ENCODE measurements at places on chromosomes 16 and 17.
A peak's percentile ranks its signal among the peaks of the same experiment; 100 is the strongest.

DNA sequence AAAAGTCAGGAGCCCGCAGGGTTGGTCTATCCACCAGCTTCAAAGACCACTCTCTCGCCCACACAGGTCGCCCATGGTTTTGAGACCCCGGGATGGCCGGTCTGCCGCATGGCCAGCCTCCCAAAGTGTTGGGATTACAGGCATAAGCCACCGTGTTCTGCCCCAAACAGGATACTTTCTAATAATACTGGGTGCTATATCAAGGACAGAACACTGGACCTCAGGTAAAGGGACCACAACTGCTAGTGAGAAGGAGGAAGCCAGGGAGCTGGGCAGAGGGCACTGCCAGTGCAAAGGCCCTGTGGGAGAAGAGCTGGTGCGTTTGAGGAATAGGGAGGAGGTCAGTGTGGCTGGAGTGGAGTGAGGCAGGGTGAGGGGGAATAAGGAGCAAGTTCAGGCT lies 34.1 kb downstream of the IL21R start:
- H3K27ac ChIP-seq = peak overlapping the region; percentile 3
- no peaks in the 10 kb centered on the region for H3K27me3 ChIP-seq
- peaks cover 14% of the 10 kb centered on the region for H3K4me1 ChIP-seq
- no peak overlapping the region for H3K4me3 ChIP-seq
- H3K36me3 ChIP-seq = peaks cover 31% of the 10 kb centered on the region
- no peak for DNase-seq

DNA sequence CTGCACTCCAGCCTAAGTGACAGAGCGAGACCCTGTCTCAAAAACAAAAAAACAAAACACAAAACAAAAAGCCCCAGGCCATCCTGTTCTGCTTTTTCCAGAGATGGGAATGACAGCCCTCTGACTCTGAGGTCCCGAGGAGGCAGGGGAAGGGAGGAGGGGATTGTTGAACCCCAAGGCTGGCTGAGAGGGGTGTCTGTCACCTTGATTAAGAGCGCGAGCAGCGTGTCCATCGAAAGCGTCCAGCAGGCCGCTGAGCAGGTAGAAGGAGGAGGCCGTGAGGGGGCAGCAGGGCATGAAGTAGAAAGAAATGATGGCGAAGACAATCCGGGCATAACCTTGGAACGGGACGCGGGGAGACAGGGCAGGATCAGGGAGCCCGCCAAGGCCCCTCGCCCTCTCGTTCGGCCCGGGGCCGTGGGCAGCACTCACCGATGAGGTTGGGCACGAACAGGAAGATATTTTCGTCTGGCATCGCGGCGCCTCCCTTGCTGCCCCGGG lies 593 bp downstream of the CDIPT start:
- H3K27me3 ChIP-seq = no peaks in the 10 kb centered on the region
- peaks cover 13% of the 10 kb centered on the region for H3K36me3 ChIP-seq
- peak overlapping the region; percentile 93 for H3K27ac ChIP-seq

DNA sequence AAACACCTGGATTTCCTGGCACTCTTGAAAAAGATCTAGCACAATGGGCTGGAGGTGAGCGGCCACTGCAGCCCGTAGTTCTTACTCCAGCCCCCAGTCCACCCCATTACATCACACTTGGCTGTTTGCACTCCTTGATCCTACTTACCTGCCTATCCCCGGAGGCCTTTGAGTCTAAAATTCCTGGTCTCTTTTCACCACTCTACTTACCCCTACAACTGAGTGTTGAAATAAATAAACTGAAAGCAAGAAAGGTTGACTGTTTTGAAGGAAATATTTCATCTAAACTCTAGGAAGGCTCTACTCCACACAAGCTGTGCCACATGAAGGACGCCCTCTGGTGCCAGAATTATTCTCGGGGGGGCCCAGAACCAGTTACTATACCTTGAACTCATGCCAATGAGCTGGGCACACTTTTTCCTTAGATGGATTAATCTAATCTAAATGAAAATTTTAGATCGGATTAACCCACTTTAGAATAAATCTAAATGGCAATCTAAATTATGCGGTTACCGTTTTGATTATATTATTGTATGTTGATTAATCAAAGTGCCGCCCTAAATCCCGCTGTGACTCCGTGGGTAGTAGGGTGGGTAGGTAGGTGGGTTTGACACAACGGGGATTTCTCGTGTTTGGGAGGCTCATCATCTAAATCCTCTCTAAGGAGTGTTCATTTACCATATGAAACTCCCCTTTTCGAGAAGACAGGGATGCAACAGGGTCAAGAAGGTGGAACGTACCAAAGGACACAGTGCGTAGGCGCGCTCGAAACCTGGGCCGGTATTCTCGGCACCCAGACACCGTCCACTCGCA lies 651 bp upstream of the EIF1 start:
- peaks cover 27% of the 10 kb centered on the region for H3K4me1 ChIP-seq
- H3K27me3 ChIP-seq = no peaks in the 10 kb centered on the region
- peak overlapping the region; percentile 95 for H3K27ac ChIP-seq
- peak overlapping the region; percentile 90 for H3K4me3 ChIP-seq
- DNase-seq = peak; percentile 55
- H3K36me3 ChIP-seq = peaks cover 30% of the 10 kb centered on the region

DNA sequence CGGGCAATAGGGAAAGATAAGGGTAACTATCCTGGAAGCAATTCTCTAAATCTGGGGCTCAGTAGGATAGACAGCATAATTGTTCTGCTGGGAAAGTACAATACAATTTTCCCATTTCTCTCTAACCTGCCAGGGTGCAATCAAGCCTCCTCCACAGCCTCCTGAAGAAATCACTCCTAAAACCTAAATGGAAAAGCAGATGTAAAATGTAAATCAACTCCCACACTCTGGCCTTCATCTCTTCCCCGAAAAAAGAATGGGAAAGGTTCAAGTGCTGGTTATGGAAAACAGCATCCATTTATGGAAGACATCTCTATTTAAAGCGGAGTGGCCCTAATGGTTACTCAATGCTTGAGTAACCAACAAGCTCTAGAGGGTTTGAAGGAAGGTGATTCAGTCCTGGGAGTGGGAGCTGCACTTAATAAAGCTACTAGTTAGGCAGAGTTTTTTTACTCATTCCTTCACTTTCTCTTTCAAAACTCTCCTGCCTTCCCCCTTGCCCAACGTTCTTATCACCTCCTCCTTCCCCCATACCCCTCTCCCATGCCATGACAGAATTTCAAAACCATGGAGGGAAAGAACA lies 5.1 kb downstream of the MMD start:
- H3K36me3 ChIP-seq = peaks cover 62% of the 10 kb centered on the region
- peak overlapping the region; percentile 70 for H3K27ac ChIP-seq
- no peak for DNase-seq
- H3K27me3 ChIP-seq = no peaks in the 10 kb centered on the region
- peak overlapping the region; percentile 59 for H3K4me3 ChIP-seq

DNA sequence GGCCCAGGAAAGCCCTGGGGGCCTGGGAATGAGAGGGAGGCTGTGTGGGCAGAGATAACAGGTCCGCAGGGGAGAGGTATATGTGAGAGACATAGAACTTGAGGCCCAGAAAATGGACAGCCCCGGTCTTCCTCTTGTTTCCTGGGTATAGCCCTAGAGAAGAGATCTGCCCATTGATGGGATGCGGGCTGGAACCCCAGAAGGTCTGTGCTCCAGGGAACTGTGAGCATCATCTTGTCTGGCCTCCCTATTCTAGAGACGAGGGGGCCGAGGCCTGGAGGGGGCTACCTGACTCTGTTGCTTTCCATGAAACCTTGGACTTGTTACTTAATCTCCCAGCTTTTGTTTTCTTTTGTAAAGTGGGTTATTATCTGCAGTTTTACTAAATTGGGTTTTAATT lies 53.9 kb downstream of the NKD1 start:
- no peak for DNase-seq
- no peak overlapping the region for H3K4me3 ChIP-seq
- peaks cover 9% of the 10 kb centered on the region for H3K4me1 ChIP-seq
- H3K27ac ChIP-seq = no peak overlapping the region

- H3K36me3 ChIP-seq = no peaks in the 10 kb centered on the region
- H3K4me1 ChIP-seq = no peaks in the 10 kb centered on the region
- DNase-seq = no peak
- no peak overlapping the region for H3K4me3 ChIP-seq
- H3K27ac ChIP-seq = no peak overlapping the region
Measured at GRCh38 chr16:63882576-63882975, 1239.3 kb downstream of the CDH11 start.

DNA sequence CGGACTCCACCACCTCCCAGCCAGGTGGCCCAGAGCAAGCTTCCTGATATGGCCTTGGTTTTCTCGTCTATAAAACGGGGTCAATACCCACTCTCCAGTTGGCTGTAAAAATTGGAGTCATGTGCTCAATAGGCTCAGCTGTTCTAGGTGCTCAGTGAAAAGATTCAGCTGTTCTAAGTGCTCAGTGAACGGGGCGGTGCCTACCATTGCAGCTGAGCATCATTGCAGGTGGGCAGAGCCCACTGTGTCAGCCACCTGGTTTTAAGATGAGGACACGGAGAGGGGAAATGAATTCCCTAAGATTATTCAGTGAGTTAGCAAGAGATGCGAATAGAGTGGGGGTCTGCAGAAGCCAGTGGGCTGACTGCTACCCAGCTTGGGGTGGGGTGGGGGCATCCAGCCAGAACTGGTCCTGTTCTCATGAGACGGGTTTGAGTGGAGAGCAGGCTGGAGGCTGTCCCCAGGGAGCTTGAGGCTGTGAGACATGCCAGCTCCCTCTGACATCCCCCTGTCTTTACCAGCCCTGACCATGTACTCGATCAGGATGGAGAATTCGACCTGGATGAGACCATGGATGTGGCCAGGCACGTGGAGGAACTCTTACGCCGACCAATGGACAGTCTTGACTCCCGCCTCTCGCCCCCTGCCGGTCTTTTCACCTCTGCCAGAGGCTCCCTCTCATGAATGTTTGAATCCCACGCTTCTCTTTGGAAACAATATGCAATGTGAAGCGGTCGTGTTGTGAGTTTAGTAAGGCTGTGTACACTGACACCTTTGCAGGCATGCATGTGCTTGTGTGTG lies 21.9 kb downstream of the STAT5A start:
- no peaks in the 10 kb centered on the region for H3K27me3 ChIP-seq
- no peak for DNase-seq
- H3K4me1 ChIP-seq = peaks cover 42% of the 10 kb centered on the region
- peaks cover 23% of the 10 kb centered on the region for H3K36me3 ChIP-seq
- peak overlapping the region; percentile 58 for H3K27ac ChIP-seq

- H3K36me3 ChIP-seq = peaks cover 11% of the 10 kb centered on the region
- H3K27ac ChIP-seq = no peak overlapping the region
- H3K4me1 ChIP-seq = peaks cover 31% of the 10 kb centered on the region
- H3K27me3 ChIP-seq = no peaks in the 10 kb centered on the region
- DNase-seq = no peak
- no peak overlapping the region for H3K4me3 ChIP-seq
Measured at GRCh38 chr16:85004587-85005205, 6.6 kb downstream of the ZDHHC7 start.

- no peak overlapping the region for H3K27ac ChIP-seq
- peaks cover 9% of the 10 kb centered on the region for H3K27me3 ChIP-seq
- no peaks in the 10 kb centered on the region for H3K36me3 ChIP-seq
- H3K4me1 ChIP-seq = peaks cover 10% of the 10 kb centered on the region
Measured at GRCh38 chr16:15900357-15900756, 12.0 kb upstream of the CEP20 start.

DNA sequence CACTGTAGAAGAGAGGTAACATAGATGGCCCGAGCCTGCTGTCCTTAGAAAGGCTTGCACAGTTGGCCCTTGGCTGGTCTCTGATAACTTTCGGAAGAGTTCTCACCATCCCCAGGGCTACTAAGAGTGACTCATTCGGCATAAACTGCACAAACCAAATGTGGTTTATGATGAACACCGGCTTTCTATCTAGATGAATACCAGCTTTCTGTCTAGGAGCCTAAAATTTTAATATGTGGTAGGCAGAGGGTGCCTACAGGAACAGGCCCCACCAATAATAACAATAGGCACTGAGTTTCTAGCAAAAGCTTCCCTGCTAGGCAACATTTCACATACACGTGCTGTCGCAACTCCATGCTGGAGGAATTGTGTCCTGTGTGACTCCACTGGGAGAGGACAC lies 15.4 kb downstream of the CNOT1 start:
- H3K27ac ChIP-seq = no peak overlapping the region
- peaks cover 23% of the 10 kb centered on the region for H3K36me3 ChIP-seq
- H3K4me1 ChIP-seq = peaks cover 15% of the 10 kb centered on the region
- DNase-seq = no peak
- no peaks in the 10 kb centered on the region for H3K27me3 ChIP-seq
- H3K4me3 ChIP-seq = no peak overlapping the region

- no peaks in the 10 kb centered on the region for H3K4me1 ChIP-seq
- H3K27me3 ChIP-seq = no peaks in the 10 kb centered on the region
Measured at GRCh38 chr16:60200161-60200560, 1466.0 kb upstream of the GOT2 start.

DNA sequence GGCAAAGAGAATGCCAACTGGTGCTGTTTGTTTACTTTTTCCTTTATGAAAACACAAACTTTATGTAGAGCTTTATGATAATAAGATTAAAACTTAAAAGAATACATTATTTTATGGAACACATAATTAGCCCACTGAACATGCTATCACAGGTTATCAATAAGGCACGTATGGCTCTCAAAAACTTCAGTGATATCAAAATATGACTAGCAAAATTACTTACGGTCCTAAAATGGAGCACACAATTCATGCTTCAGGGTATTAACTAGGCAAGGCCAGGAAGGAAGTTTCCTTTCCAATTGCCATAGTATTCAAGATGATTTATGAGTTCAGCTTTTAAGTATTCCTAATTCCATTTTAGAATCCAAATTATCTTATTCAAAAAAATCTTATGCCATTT lies 3.6 kb downstream of the RNF43 start:
- H3K4me3 ChIP-seq = no peak overlapping the region
- H3K36me3 ChIP-seq = no peaks in the 10 kb centered on the region
- H3K27me3 ChIP-seq = peaks cover 4% of the 10 kb centered on the region

DNA sequence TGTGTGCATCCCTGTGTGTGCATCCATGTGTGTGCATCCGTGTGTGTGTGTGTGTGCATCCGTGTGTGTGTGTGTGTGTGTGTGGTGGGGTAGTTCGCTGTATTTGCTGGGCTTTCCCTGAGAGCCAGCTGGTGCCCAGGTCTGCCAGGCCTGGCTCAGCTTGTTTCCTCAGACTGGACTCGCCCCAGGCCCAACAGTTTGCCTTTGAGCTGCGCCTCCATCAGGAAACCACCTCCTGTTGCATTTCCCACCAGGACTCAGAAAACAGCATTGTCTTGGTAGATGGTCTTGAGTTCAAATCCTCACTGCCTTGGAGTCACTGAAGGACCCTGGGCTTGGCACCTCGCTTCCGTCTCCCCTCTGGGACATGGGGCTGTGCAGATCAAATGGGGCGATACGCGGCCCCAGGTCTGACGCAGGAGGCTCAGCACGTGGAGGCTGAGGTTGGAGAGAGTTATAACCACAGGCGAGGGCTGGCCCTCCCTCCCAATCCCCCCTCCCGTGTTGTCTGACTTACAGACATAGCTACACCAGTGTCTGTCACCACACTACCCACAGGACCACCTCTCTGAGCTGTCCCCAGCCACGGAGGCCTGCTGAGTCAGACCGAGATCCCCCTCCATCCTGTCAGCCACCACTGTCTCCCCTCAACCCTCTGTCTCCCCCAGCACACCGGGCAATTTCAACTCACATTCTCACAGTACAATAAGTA lies 4.7 kb downstream of the ITGAE start:
- H3K27me3 ChIP-seq = peaks cover 17% of the 10 kb centered on the region
- peaks cover 46% of the 10 kb centered on the region for H3K4me1 ChIP-seq
- DNase-seq = peak; percentile 75

All from activated naive CD8-positive, alpha-beta T cell treated with anti-CD3 and anti-CD28 coated beads, Interleukin-2, amount 10 ng/mL, durations not matched to agents 7 days and 5 days (primary cell).